Stomach (tissue), 19 donors: ENCODE measurements at places on chromosomes 16 and 17. TPM values are rescaled to one million over a fixed set of nuclear protein-coding genes. Genes with fewer than 3 reads are reported as not detected.
A peak's percentile ranks its signal among the peaks of the same experiment; 100 is the strongest.

ARL4D gene
- polyA plus RNA-seq, result 4.9 TPM

GRCh38 chr16:1781758-1782407 is 488 bp downstream of the SPSB3 start:
- peak; percentile 63 for DNase-seq
- H3K27me3 ChIP-seq, result no peaks in the 10 kb centered on the region
- H3K4me3 ChIP-seq, result peak overlapping the region; percentile 90
- peaks cover 24% of the 10 kb centered on the region for H3K36me3 ChIP-seq

GRCh38 chr17:44749980-44750318 is 8.8 kb upstream of the ADAM11 start:
- H3K4me3 ChIP-seq, result no peak overlapping the region
- H3K27ac ChIP-seq, result no peak overlapping the region
- H3K4me1 ChIP-seq, result no peaks in the 10 kb centered on the region
- H3K27me3 ChIP-seq, result no peaks in the 10 kb centered on the region

VAT1L gene
- 4.4 TPM for polyA plus RNA-seq

- no peak for DNase-seq
- no peaks in the 10 kb centered on the region for H3K36me3 ChIP-seq
- H3K4me3 ChIP-seq, result no peak overlapping the region
- peak overlapping the region; percentile 8 for H3K27ac ChIP-seq
- peaks cover 6% of the 10 kb centered on the region for H3K4me1 ChIP-seq
Observed at GRCh38 chr16:69057400-69058378, 47.8 kb upstream of the HAS3 start.

DNA sequence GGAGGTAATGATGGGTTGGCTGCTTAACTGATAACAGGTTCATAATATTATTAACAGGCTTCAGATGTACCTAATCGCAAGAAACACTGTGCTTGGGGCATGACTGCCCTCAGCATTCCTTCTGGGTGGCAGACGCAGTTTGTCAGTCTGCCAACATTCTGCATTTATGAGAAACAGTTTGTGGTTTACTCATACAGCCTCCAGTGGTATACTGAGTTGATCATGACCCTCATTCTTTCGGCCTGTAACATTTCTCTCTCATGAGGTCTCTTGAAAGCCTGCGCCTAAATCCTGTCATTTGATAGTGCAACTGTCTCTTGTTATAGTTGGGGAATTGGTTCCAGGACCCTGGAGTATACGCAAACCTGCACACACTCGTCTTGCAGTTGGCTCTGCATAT is 4.9 kb upstream of the RUSF1 start:
- H3K36me3 ChIP-seq, result no peaks in the 10 kb centered on the region
- no peak overlapping the region for H3K27ac ChIP-seq
- no peak overlapping the region for H3K4me3 ChIP-seq
- no peak for DNase-seq
- peaks cover 11% of the 10 kb centered on the region for H3K4me1 ChIP-seq

DNA sequence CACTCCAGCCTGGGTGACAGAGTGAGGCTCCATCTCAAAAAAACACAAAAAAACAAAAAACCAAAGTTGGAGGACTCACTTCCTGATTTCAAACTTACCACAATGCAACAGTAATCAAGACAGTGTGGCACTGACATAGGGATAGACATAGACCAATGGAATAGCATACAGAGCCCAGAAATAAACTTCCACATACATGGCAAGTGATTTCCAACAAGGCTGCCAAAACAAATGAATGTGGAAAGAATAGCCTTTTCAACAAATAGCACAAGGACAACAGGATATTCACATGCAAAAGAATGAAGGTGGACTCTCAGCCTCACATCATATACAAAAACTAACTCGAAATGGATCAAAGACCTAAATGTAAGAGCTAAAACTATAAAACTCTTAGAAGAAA is 36.8 kb upstream of the RASD1 start:
- H3K4me1 ChIP-seq, result peaks cover 25% of the 10 kb centered on the region
- H3K27me3 ChIP-seq, result no peaks in the 10 kb centered on the region
- H3K4me3 ChIP-seq, result no peak overlapping the region
- no peak for DNase-seq

CRYM gene
- 4.0 TPM for polyA plus RNA-seq

DNA sequence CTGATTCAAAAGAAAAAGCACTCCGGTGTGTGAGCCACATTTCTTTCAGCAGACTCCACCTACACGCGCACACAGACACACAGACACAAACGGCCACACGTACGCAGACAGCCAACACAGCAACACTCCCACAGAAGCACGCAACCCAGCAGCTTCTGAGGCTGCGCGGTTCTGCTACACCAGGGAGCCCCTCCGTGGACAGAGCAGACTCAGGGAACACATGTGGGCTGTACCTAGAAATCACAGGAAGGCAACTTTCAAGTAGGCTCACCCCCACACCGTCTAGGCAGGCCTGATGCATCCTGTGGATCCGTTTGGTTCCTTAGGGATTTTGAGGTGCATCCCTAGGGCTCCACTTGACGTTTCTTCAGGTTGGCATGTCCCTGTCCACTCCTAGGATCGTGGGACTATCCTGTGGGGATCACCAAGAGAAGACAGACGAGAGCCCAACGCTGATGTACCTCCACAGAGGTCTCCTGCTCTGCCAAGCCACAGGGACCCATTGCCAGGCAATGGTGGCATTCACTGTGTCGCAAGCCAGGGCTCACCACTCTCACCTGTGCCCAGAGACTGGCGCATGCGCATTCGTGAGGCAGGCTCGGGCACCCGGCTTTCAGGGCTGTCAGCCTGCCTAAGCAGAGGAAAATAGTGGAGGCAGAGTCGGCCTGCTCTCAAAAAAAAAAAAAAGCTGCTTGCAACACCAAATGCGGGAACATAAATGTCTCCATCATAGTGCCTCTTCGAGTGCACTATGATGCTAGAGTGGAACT is 2333.3 kb downstream of the TP53TG3F start:
- no peak overlapping the region for H3K27ac ChIP-seq
- H3K27me3 ChIP-seq, result no peaks in the 10 kb centered on the region
- no peak overlapping the region for H3K4me3 ChIP-seq
- no peaks in the 10 kb centered on the region for H3K36me3 ChIP-seq
- DNase-seq, result no peak

GRCh38 chr16:79372503-79373184 is 227.9 kb downstream of the MAF start:
- no peaks in the 10 kb centered on the region for H3K4me1 ChIP-seq
- H3K27me3 ChIP-seq, result no peaks in the 10 kb centered on the region
- no peaks in the 10 kb centered on the region for H3K36me3 ChIP-seq

GRCh38 chr17:78893684-78894083 is 9.3 kb downstream of the CEP295NL start:
- no peaks in the 10 kb centered on the region for H3K27me3 ChIP-seq
- no peak overlapping the region for H3K4me3 ChIP-seq
- H3K27ac ChIP-seq, result no peak overlapping the region
- peaks cover 94% of the 10 kb centered on the region for H3K4me1 ChIP-seq

DNA sequence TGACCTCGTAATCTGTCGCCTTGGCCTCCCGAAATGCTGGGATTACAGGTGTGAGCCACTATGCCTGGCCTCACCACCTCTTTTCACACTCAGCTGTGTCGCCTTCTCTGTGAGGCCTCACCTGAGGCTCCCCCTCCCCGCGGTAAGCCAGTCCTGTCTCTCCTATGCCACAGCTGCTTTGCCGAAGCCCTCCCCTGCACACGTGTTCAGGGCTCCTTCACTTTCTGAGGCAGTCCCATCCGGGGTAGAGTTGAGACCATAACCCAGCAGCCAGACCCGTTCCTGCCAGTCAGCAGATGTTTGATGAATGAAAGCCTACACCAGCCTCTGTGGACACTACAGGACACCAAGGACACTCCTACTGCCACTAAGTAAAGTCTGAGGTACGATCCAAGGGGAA is 10.6 kb downstream of the USP7 start:
- H3K36me3 ChIP-seq, result no peaks in the 10 kb centered on the region
- H3K4me3 ChIP-seq, result no peak overlapping the region
- no peak for DNase-seq
- no peaks in the 10 kb centered on the region for H3K27me3 ChIP-seq
- H3K4me1 ChIP-seq, result peaks cover 80% of the 10 kb centered on the region
- H3K27ac ChIP-seq, result no peak overlapping the region

GRCh38 chr16:12097523-12098428 is 121.2 kb downstream of the SNX29 start:
- no peak overlapping the region for H3K27ac ChIP-seq
- H3K27me3 ChIP-seq, result no peaks in the 10 kb centered on the region
- H3K4me1 ChIP-seq, result peaks cover 36% of the 10 kb centered on the region
- peak; percentile 73 for DNase-seq
- no peak overlapping the region for H3K4me3 ChIP-seq

DNA sequence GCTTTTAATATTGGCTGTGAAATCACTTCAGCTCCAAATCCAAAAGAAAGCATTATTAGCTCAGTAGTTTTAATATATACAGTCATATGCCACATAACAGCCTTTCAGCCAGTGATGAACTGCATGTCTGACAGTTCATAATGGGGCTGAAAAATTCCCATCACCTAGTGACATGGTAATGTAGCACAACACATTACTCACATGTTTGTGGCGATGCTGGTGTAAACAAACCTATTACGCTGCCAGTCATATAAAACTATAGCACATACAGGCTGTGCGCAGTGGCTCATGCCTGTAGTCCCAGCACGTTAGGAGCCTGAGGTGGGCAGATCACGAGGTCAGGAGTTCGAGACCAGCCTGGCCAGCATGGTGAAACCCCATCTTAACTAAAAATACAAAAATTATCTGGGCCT is 92.2 kb downstream of the TUBD1 start:
- H3K4me3 ChIP-seq, result no peak overlapping the region
- H3K27ac ChIP-seq, result no peak overlapping the region
- no peaks in the 10 kb centered on the region for H3K27me3 ChIP-seq
- no peak for DNase-seq

- DNase-seq, result no peak
- no peaks in the 10 kb centered on the region for H3K27me3 ChIP-seq
- no peak overlapping the region for H3K4me3 ChIP-seq
- peaks cover 58% of the 10 kb centered on the region for H3K36me3 ChIP-seq
- peak overlapping the region; percentile 22 for H3K27ac ChIP-seq
Observed at GRCh38 chr17:39997543-39997942, 16.9 kb downstream of the PSMD3 start.

GRCh38 chr16:67283039-67283825 is 3.9 kb downstream of the PLEKHG4 start:
- H3K27me3 ChIP-seq, result no peaks in the 10 kb centered on the region
- no peak for DNase-seq
- peaks cover 9% of the 10 kb centered on the region for H3K36me3 ChIP-seq
- H3K4me3 ChIP-seq, result no peak overlapping the region
- H3K4me1 ChIP-seq, result peaks cover 23% of the 10 kb centered on the region

- no peaks in the 10 kb centered on the region for H3K36me3 ChIP-seq
- H3K27ac ChIP-seq, result no peak overlapping the region
- no peak for DNase-seq
- H3K4me1 ChIP-seq, result no peaks in the 10 kb centered on the region
- H3K27me3 ChIP-seq, result no peaks in the 10 kb centered on the region
Observed at GRCh38 chr16:51615141-51615540, 464.1 kb upstream of the SALL1 start.

EVI2B gene
- 4.4 TPM for polyA plus RNA-seq

- no peaks in the 10 kb centered on the region for H3K36me3 ChIP-seq
- H3K4me1 ChIP-seq, result no peaks in the 10 kb centered on the region
- no peak for DNase-seq
- H3K4me3 ChIP-seq, result no peak overlapping the region
- H3K27ac ChIP-seq, result no peak overlapping the region
Observed at GRCh38 chr17:46777943-46778915, 40.3 kb downstream of the WNT3 start.

GRCh38 chr17:55822028-55822427 is 71.2 kb downstream of the PCTP start:
- no peak for DNase-seq
- H3K4me1 ChIP-seq, result no peaks in the 10 kb centered on the region
- H3K4me3 ChIP-seq, result no peak overlapping the region
- no peak overlapping the region for H3K27ac ChIP-seq
- no peaks in the 10 kb centered on the region for H3K36me3 ChIP-seq
- no peaks in the 10 kb centered on the region for H3K27me3 ChIP-seq

DNA sequence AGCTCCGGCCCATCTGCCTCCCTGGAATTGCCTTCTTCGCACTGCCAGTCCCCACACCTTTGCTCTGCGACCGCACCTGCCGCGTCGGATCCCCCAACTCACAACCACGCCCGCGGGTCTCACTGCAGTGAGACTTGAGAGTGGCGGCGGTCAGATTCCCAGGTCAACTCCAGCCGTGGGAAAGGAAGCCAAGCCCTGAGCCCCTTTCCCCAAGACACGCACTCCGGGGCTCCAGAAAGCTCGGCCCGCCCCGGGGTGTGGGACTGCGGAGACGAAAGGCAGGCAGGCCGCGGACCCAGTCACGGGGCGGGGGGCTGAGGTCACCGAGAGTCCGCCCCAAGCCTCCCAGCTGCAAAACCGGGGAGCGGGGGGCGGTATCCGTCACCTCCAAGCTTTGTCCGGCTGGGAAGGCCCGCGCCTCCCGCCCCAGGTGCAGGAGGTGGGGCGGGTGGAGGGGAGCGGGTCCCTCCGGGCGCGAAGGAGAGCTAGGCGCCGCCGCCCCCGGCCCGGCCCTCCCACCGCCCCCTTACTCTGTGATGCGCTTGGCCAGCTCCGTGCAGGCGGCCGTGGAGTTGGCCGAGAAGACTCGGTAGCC is 615 bp downstream of the PRPSAP1 start:
- DNase-seq, result peak; percentile 69
- H3K27me3 ChIP-seq, result no peaks in the 10 kb centered on the region
- H3K4me1 ChIP-seq, result peaks cover 11% of the 10 kb centered on the region
- H3K27ac ChIP-seq, result peak overlapping the region; percentile 92
